ENCODE measurements at places on chromosomes 4 and X. TPM values are rescaled to one million over a fixed set of nuclear protein-coding genes. Genes with fewer than 3 reads are reported as not detected.

Gene INTU
- 1.1 TPM for total RNA-seq

Gene CNOT6L
- total RNA-seq = 8.4 TPM

Gene IQSEC2
- 38.9 TPM for total RNA-seq

Gene HSFX3
- not detected for total RNA-seq

Data from A549 treated with Mapracorat at 1 μM for 4 hours (cell line).